ENCODE measurements at places on chromosomes 16 and 17.

DNA sequence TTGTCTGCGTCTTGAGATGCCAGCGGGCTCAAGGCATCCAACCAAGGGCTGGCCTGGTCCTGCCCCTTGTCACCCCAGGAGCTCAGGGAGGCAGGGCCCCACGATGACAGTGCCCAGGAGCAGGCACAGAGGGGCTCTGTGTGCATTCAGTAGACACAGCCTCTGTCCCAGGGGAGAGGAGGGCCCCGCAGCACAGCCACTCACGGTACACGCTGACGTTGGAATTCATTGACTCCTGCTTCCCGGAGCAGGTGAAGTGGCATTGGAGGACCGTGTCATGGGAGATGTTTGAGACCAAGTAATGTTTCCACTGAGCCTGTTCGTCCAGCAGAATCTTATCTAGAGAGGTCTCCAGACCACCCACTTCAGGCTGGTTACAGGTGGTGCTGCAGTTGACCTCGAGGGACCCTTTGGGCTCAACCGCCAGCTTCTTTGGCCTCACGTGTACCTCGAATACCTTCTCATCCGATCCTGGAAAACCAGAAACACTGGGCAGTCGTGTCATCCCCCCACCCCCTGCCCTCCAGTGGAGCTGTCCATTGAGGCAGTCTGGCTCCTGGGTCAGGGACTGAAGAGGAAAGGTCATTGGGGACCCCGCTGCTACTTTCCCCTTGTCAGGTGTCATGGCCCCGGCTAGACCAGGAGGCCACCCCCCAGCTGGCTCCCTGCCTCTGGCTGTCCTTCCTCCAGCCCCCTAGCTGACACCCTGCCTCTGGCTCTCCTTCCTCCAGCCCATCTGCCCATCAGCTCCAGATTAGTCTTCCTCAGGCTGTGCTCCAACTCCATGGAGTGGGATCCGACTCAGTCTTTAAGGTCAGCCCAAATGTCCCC lies 7.0 kb downstream of the PRR29 start:
- no peak for DNase-seq

GRCh38 chr16:85963753-85964285 lies 64.9 kb downstream of the IRF8 start:
- DNase-seq = no peak

- no peak for DNase-seq
These were observed 7.7 kb downstream of the KNOP1 start for GRCh38 chr16:19710191-19710908.

GRCh38 chr16:82182266-82183003 lies 12.4 kb upstream of the MPHOSPH6 start:
- DNase-seq = no peak

DNA sequence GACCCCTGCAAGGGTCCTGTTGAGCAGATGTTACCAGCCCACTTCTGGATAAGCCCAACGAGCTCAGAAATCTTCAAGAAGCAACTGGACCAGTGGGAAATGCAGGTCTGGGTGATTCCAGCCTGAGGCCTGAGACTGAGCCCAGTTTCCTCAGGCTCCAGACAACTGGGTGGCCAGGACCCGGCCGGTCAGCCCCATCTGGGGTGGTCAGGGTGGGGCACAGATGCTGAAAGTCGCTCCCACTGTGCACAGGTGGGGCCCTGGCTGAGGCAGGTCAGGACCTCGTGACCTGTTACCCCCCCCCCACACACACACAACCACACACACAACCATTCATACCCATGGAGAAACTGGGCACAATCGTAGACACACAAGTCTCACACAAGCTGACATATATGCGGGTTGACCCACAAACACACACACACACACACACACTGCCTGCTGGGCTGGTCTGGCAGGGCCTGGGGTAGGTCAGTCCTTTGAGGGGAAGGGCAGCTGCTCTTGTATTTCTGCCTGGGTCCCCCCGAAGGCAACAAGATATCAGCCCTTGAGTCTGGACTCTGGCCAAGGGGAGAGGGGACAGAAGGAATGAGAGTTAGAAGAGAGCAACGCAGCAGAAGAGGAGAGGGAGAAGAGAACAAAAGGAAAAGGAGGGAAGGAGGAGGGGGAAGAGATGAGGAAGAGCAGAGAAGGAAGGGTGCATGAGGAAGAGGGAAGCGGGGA lies 99.0 kb upstream of the CDH5 start:
- DNase-seq = no peak

GRCh38 chr17:35448899-35449227 lies 297 bp upstream of the SLFN13 start:
- DNase-seq = no peak

DNA sequence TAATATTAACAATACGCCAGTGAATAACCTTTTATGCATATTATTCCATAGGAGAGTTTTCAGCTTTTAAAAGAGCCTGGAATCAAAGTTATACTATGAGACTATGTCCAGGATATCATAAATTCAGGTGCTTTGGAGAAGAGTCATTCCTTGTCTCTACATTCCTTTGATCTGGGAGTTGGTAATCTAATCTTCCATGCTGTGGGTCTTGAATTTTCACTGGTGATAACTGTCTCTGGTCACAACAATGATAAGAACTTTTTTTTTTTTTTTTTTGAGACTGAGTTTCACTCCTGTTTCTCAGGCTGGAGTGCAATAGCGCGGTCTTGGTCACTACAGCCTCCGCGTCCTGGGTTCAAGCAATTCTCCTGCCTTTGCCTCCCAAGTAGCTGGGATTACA lies 50.8 kb downstream of the CHD9 start:
- DNase-seq = no peak

DNA sequence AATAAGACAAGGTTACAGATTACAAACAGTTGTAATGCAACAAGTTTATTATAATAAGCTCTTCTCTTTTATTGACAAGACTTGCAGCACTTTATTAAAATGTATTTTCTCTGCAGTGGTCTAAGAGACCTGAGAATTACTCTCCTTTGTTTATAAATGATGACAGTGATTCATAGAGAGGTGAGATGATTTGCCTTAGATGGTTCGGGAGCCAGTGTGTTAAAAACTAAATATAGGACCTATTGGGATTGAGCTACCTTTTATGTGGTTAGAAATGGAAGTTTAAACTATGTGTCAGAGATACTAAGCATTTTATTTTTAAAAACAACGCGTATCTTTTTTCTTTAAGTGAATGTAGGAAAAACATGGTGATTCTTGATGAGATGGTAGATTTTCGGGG lies 2.9 kb upstream of the KRTAP3-3 start:
- no peak for DNase-seq

GRCh38 chr16:26475596-26475995 lies 591.1 kb upstream of the C16orf82 start:
- DNase-seq = no peak

- no peak for DNase-seq
These were observed 169.5 kb upstream of the ZNF267 start for GRCh38 chr16:31704138-31704537.

GRCh38 chr16:7804635-7805195 lies 472.1 kb downstream of the RBFOX1 start:
- no peak for DNase-seq

DNA sequence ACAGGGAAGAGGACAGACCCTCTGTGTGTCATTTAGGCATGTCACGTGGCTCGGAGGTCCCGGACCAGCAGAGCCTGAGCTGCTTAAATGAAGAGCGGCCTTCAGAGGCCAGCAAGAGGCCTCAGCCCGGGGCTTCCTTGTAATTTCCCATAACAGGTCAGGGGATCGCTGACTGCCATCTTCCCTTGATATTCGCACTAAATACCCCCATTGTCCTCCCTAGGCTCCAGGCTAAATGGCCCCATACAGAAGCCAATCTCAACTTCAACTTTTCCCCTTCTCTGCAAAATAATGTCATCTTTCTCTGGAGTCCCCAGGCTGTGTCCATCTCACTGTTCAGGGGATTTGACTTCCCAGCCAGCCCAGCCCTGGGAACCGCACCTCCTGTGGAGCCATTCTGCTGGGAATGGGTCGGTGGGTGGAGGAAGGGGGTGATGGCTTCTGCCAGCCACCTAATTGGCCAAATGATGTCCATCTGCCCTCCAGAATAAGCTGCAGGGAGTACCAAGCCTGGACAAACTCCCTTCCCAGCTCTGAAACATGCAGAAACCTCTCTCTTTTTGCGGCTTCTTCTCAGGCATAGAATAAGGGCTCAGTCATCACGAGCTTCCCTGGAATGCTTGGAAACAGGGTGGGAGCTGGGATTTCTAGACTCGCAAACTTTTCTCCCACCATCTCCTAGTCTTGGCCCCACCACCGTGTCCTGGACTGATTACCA lies 129.9 kb downstream of the SDK2 start:
- no peak for DNase-seq

- no peak for DNase-seq
These were observed 22.5 kb upstream of the ADCY9 start for GRCh38 chr16:4138713-4139112.

DNA sequence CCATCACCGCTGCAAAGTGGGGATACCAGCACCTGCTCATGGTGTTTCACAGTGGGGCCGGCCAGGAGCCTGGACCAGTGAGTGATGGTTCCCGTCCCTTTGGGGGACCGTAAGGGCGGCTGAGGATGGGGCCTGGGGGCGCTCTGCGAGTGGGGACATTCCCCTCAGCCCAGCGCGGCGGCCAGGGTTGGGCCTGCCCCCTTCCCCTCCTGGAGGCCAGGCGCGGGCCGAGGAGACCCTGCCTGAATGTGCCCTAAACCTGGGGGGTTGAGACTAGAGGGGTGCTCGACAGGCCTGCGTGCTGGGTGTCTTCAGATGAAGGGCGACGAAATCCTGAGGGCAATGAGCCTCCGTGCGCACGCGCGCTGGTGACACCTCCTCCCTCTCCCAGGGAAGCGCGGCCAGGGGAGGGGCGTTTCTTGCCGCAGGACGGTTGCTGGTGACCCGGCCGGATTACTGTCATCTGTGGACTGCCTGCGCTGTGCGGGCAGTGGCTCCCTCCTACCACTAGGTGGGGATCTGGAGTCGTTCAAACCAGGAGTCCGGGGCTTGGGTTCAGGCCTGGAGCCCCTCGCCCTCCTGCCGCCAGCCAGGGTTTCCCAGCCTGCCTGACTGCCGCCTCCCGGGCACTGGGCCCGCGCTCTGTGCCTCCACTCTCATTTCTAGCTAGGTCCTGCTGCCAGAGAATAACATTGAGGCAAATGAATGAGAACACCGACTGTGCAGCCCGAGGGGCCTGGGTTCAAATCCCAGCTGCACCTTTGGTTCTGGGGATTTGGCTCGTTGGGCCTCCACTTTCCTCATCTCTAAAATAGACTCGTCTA lies 17.1 kb downstream of the TBX2 start:
- peak; percentile 65 for DNase-seq

DNA sequence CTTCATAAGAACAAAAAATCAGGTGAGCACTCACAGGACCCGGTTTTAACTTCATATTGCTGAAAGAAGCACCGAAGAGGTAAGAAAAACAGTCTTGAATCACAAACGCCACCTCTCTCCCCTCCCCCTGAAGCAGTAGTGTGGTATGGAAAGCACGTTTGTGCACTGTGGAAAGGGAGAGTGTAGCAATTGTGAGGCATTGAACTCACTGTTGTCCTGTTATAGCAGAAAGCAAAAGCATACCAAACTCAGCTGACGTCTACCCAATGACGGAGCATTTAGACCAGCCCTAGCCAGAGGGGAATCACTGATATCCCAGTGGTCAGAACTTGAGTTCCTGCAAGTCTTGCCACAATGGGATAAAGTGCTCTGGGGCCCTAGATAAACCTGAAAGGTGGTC lies 98.8 kb downstream of the DYNLRB2 start:
- DNase-seq = no peak

GRCh38 chr17:81285179-81285878 lies 9.8 kb downstream of the SLC38A10 start:
- peak; percentile 27 for DNase-seq

DNA sequence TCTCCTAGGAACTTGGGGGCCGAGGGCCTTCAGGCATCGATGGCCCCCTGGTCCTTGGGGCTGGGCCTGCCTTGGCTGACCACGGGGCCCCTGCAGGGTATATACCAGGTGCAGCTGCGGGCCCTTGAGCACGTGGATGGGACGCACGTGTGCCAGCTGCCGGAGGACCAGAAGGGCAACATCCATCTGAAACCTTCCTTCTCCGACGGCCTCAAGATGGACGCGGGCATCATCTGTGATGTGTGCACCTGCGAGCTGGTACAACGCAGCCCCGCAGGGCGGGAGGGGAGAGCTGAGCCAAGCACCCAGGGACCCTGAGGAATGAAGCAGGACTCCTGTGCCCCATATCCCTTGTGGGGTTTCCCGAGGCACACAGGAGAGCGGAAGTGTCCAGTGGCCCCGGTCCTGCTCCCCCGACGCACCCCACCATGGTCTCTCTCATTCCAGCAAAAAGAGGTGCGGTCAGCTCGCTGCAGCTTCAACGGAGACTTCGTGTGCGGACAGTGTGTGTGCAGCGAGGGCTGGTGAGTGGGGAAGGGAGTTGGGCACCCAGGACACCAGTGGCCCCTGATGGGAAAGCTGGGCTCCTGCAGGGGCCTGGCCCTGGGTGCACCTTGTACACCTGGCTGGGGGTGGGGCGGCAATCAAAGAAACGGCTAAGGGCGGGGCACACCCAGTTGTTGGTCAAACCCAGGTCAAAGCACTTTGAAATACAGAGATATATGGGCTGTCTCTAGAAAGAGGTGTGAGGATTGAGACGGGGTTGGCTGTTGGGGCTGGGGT lies 10.6 kb downstream of the ITGB4 start:
- DNase-seq = no peak

DNA sequence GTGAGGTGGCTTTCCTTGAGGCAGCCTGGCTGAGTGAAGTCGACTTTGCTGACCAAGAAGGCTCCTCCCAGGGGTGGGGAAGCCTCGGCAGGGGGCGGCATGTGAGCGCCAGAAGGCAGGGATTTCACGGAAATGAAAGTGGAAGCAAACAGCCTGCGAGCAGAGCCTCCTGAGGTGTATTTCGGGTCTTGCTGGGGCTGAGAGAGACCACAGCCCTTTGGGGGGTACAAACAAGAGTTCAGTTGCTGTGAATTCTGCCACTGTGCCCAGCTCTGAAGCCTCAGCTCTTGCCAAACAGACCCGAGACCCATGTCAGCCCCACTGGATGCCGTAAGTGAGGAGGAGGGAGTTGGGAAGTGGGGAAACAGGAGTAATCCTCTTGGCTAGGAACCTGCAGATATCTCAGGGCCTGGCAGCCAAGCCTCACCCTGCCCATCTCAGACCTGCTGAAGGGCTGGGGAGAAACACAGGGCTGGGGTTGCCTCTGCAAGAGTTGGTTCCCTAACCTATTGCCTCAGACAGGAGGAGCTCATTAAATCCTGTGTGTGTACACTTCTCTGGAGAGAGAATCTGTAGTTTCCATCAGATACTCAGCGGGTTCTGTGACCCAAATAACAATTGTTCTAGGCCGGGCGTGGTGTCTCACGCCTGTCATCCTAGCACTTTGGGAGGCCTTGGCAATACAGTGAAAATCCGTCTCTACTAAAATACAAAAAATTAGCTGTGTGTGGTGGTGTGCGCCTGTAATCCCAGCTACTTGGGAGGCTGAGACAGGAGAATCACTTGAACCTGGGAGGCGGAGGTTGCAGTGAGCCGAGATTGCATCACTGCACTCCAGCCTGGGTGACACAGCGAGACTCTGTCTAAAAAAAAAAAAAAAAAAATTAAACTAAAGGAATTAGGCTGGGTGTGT lies at the start of gene IFI35:
IFI35 (plus strand) TSS at position 146 of the 913 bp plus-strand sequence; CDS start at position 310, 164 bp downstream.
- DNase-seq = peak; percentile 82

All from head of caudate nucleus (tissue), 42 donors.